ENCODE measurements at places on chromosomes 6 and 20. TPM values are rescaled to one million over a fixed set of nuclear protein-coding genes. Genes with fewer than 3 reads are reported as not detected.

SULF2 gene
- total RNA-seq: 0.58 TPM

OPN5 gene
- not detected for total RNA-seq

PIGU gene
- total RNA-seq: 21.2 TPM

AHI1 gene
- 13.8 TPM for total RNA-seq

OTOR gene
- total RNA-seq: not detected

TRDN gene
- total RNA-seq: not detected

MEI4 gene
- not detected for total RNA-seq

ADAT2 gene
- 22.0 TPM for total RNA-seq

TCF19 gene
- total RNA-seq: 125 TPM

MCCD1 gene
- total RNA-seq: not detected

ARMC12 gene
- 0.45 TPM for total RNA-seq

ZNF184 gene
- 12.3 TPM for total RNA-seq

POM121L2 gene
- not detected for total RNA-seq

HNF4A gene
- not detected for total RNA-seq

HLA-DRA gene
- total RNA-seq: 31.3 TPM

MACROD2 gene
- total RNA-seq: not detected

NRSN1 gene
- not detected for total RNA-seq

TSPO2 gene
- total RNA-seq: not detected

IRF4 gene
- total RNA-seq: 95.2 TPM

PPIL6 gene
- 0.16 TPM for total RNA-seq

DHX35 gene
- 11.1 TPM for total RNA-seq

HLA-DRB1 gene
- total RNA-seq: 50.7 TPM

BMP5 gene
- not detected for total RNA-seq

SLC22A2 gene
- not detected for total RNA-seq

SLC35D3 gene
- total RNA-seq: not detected

PTCHD4 gene
- not detected for total RNA-seq

THBS2 gene
- total RNA-seq: not detected

TMEM74B gene
- 0.39 TPM for total RNA-seq

CRYBG1 gene
- total RNA-seq: 34.9 TPM

SRSF12 gene
- total RNA-seq: not detected

ZNF311 gene
- 0.40 TPM for total RNA-seq

COL10A1 gene
- not detected for total RNA-seq

CNR1 gene
- total RNA-seq: not detected

MICA gene
- 8.7 TPM for total RNA-seq

GLP1R gene
- total RNA-seq: not detected

EHMT2 gene
- 70.1 TPM for total RNA-seq

CCM2L gene
- total RNA-seq: not detected

Data from activated CD8-positive, alpha-beta T cell treated with anti-CD3 and anti-CD28 coated beads, Interleukin-2, amount 10 ng/mL, durations not matched to agents 7 days and 5 days (primary cell).